ENCODE measurements at places on chromosomes 1 and 21.
A peak's percentile ranks its signal among the peaks of the same experiment; 100 is the strongest.

DNA sequence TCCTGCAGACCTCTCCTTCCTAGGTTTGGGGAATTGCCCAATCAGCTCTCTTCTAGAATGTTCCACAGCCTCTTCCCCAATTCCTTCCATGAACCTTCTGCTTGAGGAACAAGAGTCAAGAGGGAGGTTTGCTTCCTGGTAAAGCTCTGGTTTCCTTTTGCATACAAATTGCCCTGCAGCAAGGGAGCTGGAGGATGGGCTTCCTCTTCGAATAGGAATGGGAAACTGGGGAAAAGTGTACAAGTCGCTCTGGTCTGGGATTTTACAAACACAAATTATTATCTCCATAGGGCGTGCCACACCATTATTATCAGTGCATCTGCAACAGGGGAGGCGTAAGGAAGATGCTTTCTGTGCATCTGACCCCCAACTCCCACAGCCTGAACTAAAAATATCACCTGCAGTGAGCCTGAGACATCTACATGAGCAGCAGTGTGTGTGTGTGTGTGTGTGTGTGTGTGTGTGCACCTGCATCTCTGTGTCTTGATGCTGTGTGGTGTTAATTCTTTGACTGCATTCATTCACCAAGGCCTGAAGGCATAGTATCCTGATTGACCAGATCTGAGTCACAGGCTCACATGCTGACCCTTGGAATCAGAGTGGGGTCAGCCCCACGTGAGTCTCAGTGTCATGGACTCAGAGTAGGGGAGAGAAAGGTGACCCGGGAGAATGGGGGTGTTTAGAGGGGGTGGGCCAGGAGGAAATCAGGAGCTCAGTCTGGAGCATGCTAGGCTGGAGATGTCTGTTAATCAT, 272.9 kb downstream of the KAZN start:
- DNase-seq = no peak

DNA sequence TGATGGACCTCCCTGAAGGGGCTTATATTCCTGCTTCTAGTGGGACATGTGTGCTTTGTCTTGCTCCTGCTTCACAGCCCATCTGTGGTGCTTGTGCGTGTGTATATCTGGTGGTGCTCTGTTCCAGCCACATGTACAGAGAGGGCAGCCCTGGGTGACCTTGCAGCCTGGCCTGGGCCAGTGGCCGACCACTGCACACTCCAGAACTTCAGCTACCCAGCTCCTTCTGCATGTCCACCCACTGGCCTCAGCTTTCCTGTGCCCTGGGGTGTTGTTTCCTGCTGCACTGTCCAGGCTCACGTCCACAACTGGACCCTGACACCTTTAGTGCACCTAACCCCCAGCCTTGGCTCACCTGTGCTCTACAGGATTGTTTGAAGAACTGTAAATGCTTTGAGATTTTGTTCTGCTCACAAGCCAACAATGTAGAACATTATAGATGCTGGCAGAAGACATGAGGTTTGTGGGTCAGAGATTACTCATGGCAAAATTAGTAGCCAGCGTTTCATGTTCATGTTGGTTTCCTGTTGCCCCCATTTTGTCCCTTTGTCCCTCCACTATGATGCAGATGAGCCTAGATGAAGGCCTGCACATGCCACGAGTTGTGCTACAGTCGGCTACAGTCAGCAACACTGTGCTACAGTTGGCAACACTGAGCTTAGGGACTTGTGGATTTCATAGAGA, 5.3 kb upstream of the S100B start:
- DNase-seq = no peak

DNA sequence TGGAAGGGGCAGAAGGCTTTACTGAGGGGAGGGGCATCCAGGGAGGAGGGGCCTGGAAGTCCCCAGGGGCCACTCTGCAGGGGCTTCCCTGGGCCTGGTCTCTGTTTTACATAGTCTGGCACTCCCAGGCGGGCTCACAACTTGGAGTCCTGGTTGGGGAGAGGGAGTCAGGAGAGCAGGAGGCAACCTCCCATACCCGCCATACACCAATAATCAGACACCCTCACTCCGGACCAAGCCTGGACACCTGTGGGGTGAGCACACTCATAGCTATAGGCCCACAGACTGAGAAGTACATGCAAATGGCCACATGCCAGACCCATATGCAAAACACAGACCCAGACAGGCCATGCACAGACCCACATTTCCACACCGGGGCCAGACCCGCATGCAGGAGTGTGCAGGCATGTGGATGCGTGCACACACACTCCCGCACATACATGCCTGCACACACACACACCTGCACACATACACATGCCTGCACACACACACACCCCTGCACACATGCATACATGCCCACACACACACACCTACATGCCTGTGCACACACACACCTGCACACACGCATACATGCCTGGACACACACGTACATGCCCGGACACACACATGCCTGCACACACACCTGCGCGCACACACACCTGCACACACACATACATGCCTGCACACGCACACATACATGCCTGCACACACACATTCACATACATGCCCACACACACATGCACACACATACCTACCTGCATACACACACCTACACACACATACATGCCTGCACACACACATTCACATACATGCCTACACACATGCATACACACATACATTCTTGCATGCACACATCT, 89.5 kb upstream of the RUNX3 start:
- no peak for DNase-seq

DNA sequence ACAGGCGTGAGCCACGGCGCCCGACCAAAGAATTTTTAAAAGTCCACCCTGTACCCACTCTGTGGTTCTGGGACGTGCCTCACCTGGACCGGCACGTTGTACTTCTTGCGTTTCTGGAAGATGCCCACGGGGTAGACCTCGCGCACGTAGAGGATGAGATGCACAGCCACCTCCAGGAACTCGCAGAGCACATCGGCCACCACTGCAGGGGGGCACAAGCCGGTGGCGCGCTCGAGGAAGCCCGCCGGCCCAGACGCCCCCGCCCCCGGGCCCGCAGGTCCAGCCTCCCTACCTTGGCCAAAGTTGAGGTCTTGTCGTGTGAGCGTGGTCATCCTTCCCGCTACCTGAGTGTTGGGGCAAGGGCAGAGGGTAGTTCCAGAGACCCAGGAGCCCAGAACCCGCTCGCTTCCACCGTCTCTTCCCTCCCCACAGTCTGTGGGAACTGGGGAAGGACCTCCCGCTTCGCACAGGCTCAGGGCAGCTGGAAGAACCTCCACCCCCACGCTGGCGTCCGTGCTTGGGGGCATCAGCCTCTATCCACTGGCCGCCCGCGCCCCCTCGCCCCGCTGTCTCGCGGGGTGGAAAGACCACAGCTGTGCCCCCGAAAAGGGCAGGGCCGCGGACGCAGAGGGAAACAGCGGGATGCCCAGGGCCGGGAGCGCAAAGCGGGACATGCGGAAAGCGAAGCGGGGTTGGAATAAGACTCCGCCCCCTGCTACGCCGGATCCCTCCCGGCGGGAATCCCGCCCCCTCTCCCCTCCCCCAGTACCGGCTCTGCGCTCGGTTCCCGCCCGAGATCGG, 478 bp downstream of the MAD2L2 start:
- peak; percentile 37 for DNase-seq

DNA sequence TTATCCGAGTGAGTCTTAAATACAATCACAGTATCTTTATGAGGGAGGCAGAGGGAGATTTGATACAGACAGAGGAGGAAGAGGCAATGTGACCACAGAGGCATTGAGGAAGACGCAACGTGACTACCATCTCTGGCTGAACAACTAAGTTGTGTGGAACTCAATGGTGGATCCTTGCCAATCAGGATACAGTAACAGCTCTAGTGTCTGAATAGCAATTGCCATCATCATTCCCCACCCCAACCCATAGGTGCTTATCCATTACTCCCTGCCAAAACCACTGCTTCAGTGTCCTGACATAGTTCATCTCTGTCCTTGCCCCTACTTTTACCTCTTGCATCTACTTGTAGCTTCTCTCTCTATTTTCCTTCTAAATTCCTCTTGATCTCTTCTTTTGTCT, 20.5 kb upstream of the RHBDL2 start:
- no peak for DNase-seq

GRCh38 chr1:108813326-108813725, 43.6 kb downstream of the AKNAD1 start:
- no peak for DNase-seq

GRCh38 chr1:203112475-203112874, 15.1 kb upstream of the ADORA1 start:
- DNase-seq = no peak

GRCh38 chr1:64287071-64287470, 83.6 kb downstream of the UBE2U start:
- DNase-seq = no peak

DNA sequence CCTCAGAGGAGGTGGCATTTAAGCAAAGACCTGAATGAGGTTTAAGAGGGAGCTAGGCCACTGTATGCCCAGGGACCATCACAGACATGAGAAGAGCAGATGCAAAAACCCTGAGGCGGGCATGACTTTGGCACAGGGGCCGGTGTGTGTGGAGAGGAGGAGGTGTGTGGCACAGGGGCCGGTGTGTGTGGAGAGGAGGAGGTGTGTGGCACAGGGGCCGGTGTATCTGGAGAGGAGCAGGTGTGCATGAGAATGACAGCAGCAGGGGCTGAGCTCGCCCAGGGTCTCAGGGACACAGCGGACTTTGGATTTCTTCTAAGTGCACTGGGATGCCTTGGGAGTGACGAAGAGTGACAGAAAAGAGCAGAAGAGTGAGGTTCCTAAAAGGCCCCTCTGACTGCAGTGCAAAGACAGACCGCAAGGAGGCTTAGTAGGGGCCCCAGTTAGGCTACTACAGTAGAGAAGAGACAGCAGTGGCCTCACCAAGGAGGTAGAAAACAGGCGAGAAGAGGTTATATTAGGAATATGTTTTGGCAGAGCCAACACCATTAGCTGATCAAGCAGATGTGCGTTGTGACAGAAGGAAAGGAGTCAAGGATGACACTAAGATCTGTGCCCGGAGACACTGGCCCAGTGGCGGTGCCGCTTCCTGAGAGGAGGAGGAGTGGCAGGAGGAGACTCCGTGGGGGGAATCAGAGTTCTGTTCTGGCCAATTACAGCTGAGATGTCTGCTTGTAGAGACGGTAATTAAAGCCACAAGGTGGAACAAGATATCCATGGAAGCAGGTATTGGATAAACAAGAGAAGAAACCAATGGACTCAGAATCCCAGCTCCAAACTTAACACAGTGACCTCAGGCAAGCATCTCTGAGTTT, 18.4 kb downstream of the ZBTB17 start:
- DNase-seq = no peak

DNA sequence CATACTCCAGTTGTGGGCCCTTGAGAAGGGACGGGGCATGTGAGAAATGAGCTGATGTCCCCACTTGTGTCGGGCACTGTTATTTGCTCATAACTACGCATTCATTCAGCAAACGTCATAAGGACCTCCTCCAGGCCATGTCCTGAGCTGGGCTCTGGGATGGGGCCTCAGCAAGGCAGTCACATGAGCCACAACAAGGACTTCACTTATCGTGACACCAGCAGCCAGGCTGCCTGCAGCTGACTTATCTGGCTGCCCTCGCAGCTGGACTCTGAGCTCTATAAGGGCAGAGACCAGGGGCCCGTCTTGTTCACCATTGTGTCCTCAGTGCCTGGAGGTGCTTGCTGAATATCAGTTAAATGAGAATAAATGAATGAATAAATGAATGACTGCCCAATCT, 37.5 kb upstream of the GRIK3 start:
- no peak for DNase-seq

DNA sequence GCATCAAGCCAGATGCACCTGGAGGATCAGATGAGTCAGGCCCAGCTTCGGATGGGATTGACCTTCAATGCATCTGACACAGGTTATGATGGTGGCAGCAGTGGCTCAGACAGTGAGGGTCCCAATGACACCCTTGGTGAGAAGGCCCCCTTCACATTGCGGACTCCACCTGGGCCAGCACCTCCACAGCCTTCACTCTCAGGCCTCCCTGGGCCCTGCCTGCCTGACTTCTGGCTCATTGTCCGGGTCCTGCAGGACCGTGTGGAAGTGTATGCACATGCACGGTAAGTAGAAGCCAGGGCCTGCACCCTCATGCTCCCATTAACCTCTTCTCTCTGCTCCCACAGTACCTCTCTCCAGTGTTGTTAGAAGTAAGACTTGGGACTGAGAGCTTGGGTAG, 20.8 kb downstream of the HYI start:
- DNase-seq = no peak

- no peak for DNase-seq
Measured at GRCh38 chr1:92538413-92539061, 51.8 kb upstream of the GFI1 start.

GRCh38 chr21:33261635-33262034, 4.5 kb upstream of the IL10RB start:
- no peak for DNase-seq

- no peak for DNase-seq
Measured at GRCh38 chr1:116721451-116722007, 32.7 kb upstream of the CD2 start.

GRCh38 chr1:221302810-221303209, 423.6 kb downstream of the HLX start:
- no peak for DNase-seq

DNA sequence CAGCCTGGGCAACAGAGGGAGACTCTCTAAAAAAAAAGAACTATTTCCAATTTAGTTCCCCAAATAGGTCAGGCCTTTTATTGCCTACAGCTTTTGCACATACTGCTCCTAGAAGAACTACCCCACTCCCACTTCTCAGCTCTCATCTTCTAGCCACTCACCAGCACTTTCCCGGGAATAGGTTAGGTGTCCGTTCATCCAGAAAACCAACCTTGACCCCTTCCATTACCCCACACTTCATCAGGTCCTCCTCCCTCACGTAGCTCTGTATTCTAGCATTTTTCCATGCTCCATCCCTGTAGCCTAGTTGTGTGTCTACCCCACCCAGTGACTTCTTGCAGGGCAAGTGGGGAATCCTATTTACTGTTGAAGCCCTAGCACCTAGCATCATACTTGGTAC, 42.6 kb downstream of the C8B start:
- no peak for DNase-seq

DNA sequence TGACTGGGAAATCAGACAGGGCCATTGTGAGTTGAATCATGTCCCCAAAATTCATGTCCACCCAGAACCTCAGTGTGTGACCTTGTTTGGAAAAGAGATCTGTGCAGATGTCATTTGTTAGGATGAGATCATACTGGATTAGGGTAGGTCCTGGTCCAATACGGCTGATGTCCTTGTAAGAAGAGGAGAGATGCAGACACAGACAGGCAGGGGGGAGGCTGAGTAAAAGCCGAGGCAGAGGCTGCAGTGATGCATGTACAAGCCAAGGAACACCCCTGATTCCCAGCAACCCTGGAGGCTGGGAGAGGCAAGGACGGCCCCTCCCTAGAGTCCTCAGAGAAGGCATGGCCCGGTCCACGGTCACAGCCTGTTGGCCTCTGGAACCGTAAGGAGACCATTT, 15.9 kb upstream of the NPPB start:
- no peak for DNase-seq

DNA sequence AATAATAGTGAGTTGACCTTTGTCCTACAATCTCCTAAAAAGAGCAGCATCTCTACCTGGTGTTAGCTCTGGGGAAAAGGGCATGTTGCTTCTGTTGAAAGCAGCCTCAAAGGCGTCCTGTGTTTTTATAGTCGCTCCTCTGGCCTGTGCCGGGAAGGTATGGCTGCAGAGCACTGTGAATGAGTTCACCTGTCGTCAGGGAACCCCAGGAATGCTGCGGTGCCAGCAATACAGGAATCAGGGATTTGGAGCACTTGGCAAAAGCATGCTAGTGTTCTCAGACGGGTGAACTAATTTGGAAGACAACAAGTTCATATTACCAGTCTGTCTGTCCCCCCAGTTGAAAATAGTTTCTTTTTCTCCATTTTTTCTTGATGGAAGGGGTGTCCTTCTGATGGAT, 60.3 kb upstream of the PGD start:
- DNase-seq = no peak

- DNase-seq = peak; percentile 68
Measured at GRCh38 chr1:36187800-36188593, 32.0 kb downstream of the MAP7D1 start.

All from C1 segment of cervical spinal cord (tissue), 14 donors.